ENCODE measurements at places on chromosomes 3 and 15.

- no peak for DNase-seq
Measured at GRCh38 chr15:69253156-69253555, 45.6 kb upstream of the PAQR5 start.

- DNase-seq = no peak
Measured at GRCh38 chr3:116233711-116234357, 211.5 kb downstream of the LSAMP start.

DNA sequence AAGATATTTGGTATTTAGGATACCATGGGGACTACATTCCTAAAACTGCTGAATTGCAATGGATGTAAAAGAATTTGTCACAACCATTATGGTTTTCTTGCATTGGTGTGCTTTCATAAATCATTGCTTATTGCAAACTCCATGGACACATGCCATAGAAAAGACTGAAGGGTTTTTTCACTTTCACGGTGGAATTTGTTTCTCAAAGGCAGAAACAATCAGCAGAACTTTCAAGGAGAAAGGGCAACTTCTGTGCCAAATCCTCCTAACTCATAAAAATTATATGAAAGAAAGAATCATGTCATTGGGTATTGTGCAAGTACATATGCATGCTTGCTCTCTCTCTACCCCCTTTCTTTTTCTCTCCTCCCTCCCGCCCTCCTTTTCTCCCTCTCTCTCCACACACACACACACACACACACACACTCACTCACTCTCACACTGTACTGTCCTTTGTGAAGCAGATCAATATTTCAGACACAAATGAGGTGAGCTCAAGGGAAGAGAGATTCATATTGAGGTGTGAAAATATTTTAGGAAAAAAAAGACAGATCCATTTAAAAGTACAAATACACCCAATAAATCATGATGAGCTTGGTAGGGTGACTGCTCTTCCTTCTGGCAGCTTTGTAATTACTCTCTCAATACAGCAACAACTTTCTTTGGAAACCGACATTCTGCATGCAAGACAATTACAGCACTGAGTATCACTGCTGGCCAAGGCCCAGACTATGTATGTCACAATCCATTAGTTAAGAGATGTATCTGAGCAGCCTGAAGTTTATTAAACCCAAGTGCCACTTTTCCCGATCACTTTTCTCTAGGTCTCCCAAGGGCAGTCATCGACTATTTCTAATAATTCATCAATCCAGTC is 492.6 kb downstream of the TUSC7 start:
- DNase-seq = no peak

- DNase-seq = no peak
Measured at GRCh38 chr3:71784914-71785531, at the start of gene PROK2. PROK2 (minus strand) TSS chr3:71785148; CDS start chr3:71785052, 96 bp downstream.

GRCh38 chr3:186021673-186022362 is 84.0 kb upstream of the TRA2B start:
- no peak for DNase-seq

DNA sequence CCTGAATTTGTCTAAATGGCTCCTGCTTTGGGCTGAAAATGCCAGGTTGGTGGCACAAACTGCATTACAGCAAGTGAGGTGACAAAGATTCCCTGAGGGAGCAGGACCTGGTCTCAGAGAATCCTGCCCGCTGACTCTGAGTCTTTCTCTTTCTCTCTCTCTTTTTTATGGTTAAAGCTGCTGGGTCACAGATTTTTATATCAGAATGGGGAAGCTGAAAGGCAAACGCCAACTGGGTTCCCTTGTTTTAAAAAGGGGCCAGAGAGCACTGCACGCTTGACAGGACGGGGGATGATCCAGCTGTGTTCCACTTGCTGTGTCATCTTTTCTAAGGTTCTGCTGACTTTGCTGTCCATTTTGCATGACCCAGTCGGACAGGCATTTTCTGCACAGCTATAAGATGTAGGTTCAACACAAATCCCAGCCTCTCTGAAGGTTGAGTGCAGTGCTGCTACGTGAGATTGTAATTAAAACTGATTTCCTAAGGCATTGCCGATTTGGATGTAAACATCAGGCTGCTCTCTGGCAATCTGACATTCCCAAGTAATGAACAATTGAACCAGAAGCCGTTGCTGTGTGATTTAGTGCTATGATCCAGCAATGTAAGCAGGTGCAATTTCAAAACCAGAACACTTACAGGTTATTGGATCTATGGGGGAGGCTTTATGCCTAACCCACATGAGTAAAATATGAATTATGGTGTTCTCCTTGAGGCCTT is 25.8 kb downstream of the ARHGEF3 start:
- DNase-seq = no peak

DNA sequence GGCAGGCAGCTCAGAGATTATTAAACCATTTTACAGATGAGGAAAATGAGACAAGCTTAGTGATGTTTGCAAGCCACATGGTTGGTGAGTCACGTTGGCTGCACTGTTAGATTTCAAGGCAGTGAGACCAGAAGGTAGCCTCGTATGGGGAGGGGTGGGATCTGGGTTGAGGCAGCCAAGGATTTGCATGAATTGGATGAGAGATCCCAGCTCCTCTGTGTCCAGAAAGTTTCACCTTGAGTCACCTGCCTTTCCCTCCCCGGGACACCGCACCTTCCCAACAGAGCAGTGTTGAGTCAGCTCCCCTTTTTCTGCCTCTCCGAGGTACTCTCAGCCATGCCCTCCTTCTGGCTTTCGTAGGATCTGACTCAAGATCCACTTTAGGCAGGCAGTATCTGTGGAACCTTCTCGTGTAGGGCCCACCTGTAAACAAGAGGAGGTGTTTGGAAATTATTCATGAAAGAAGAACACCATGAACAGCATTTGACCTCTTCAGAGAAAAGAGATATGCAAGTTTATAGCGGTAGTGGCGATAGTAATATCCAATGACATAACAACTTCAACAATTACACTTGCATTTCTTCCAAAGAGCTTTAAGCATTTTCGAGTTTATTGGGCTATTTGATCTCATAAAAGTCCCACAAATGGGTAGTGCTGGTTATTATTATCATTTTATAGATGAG is 46.8 kb upstream of the VPS8 start:
- no peak for DNase-seq

GRCh38 chr3:129824926-129825541 is 68.5 kb downstream of the TMCC1 start:
- DNase-seq = peak; percentile 56
